ENCODE measurements at places on chromosomes 2 and 18. TPM values are rescaled to one million over a fixed set of nuclear protein-coding genes. Genes with fewer than 3 reads are reported as not detected.
A peak's percentile ranks its signal among the peaks of the same experiment; 100 is the strongest.

- H3K27ac ChIP-seq, result no peak overlapping the region
- H3K27me3 ChIP-seq, result no peaks in the 10 kb centered on the region
- no peak for DNase-seq
Observed at GRCh38 chr2:120963997-120964705, 228.5 kb downstream of the GLI2 start.

The C2orf80 gene
- total RNA-seq, result not detected

GRCh38 chr18:697800-698199 lies 14.6 kb downstream of the ENOSF1 start:
- no peaks in the 10 kb centered on the region for H3K4me1 ChIP-seq
- peaks cover 22% of the 10 kb centered on the region for H3K36me3 ChIP-seq
- H3K27me3 ChIP-seq, result no peaks in the 10 kb centered on the region
- no peak overlapping the region for H3K4me3 ChIP-seq
- no peak overlapping the region for H3K27ac ChIP-seq
- DNase-seq, result no peak

GRCh38 chr2:107511970-107512789 lies 314.5 kb upstream of the RGPD4 start:
- no peak for DNase-seq
- H3K27ac ChIP-seq, result no peak overlapping the region
- H3K27me3 ChIP-seq, result no peaks in the 10 kb centered on the region

The SLC14A1 gene
- 6.0 TPM for total RNA-seq

DNA sequence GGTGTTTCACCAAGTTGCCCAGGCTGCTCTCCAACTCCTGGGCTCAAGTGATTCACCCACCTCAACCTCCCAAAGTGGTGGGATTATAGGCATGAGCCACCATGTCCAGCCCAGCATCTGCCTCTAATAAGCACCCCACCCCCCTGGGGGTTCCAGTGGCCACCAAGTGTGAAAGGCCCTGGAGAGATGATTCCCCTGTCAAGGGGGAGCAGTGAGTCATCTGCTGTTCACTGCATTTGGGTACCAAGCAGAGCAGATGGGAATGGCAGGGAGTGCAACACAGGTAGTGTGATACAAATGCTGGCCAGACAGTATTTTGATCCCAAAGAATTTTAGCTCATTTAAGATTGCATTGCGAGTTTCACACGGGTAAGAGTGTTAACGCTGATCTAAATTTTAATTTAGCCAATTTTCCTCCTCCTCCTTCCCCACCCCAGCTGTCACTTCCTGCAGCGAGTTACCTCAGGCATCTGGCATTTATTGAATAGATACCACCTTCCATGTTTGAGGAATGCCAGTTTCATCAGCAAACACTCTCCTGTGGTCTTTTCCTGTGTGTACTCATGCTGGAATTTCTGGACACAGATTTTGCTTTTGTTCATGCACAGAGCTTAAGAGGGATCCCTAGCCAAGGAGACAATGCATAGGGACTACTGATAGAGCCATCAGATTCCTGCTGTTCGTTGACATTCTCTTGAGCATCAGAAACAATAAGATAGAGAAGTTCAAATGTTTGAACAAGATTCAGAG lies 32.4 kb upstream of the NCK2 start:
- DNase-seq, result no peak
- H3K4me1 ChIP-seq, result no peaks in the 10 kb centered on the region
- H3K4me3 ChIP-seq, result no peak overlapping the region
- H3K27me3 ChIP-seq, result no peaks in the 10 kb centered on the region

DNA sequence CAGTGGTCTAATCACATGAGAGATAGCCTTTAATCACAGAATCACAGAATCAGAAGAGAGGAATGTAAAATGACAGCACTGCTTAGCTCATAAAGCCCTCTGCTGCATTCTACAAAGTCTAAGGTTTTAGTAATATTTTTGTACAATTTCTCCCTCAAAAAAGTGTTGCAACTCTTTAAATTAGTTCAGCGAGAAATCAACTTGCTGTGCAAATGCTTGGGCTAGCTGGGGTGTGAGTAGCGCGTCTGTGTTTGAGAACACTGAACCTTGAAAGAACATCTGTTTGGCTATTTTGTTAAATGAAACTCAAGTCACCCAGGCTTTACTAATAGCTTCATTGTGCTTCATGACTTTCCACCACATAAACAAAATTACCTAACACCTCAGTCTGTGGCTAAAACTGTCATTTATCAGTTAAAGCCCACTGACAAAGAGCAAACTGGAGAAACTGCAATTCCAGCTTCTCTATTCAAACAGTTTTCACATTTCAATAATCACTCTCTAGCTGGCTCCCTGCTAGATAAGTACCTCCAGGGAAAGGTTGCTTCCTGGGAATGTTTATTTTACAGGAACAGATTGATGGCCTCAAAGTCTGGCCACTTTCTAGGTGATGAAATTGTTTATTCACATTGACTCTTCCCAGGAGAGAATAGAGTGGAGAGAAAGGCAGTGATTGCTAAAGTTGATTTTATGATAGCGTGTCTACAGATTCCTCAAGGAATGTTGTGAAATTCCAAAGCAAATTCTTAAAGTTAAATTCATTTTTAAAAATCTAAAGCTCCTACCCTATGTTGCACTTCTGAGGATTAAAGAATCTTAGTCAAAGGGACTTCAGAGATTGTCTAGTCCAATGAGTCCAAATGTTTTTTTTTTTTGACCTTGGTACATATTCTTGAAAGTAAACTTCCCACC lies 36.0 kb upstream of the STAT1 start:
- no peak overlapping the region for H3K27ac ChIP-seq
- H3K4me1 ChIP-seq, result peaks cover 12% of the 10 kb centered on the region
- no peaks in the 10 kb centered on the region for H3K27me3 ChIP-seq
- DNase-seq, result no peak
- H3K36me3 ChIP-seq, result no peaks in the 10 kb centered on the region

The TSPYL6 gene
- not detected for total RNA-seq

The COL3A1 gene
- 188 TPM for total RNA-seq

- no peak overlapping the region for H3K4me3 ChIP-seq
- H3K27me3 ChIP-seq, result no peaks in the 10 kb centered on the region
- no peak overlapping the region for H3K27ac ChIP-seq
Observed at GRCh38 chr18:49279041-49279440, 181.4 kb downstream of the DYM start.

The NDC80 gene
- total RNA-seq, result 0.69 TPM

- H3K27ac ChIP-seq, result no peak overlapping the region
- peaks cover 22% of the 10 kb centered on the region for H3K4me1 ChIP-seq
- no peaks in the 10 kb centered on the region for H3K27me3 ChIP-seq
Observed at GRCh38 chr2:105806996-105807395, 62.3 kb downstream of the NCK2 start.

DNA sequence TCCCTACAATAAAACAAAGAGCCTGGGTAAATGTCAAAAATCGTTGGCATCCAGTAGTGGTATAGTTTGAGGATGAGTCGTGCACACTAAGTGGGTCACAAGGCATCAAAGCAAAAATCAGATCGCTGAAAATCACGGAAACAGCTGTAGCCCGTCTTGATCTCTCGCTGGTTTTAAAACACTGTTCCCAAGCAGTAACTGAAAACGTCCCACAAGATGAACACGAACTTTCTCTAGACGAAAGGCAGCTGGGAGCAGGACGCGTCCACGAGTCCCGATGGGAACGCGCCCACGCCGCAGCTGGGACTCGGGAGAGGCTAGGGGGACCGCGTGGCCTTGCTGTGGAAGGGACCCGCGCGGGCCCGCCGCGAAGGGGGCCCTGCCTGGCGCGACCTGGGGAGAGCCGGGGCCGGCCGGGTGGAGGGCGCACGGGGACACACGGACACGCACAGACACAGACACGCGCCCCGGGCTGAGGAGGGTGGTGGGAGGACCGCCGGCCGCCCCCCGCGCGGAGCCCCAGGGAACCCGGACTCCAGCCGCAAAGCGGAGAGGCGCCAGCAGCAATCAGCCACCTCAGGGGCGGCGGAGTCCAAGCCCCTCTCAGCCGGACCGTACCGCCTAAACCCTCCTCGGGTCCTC lies 651 bp downstream of the STK17B start:
- peak; percentile 80 for DNase-seq
- H3K4me1 ChIP-seq, result peaks cover 25% of the 10 kb centered on the region
- H3K4me3 ChIP-seq, result peak overlapping the region; percentile 92
- no peaks in the 10 kb centered on the region for H3K27me3 ChIP-seq
- peak overlapping the region; percentile 97 for H3K27ac ChIP-seq

The CERS6 gene
- total RNA-seq, result 17.8 TPM

The BAZ2B gene
- total RNA-seq, result 91.9 TPM

DNA sequence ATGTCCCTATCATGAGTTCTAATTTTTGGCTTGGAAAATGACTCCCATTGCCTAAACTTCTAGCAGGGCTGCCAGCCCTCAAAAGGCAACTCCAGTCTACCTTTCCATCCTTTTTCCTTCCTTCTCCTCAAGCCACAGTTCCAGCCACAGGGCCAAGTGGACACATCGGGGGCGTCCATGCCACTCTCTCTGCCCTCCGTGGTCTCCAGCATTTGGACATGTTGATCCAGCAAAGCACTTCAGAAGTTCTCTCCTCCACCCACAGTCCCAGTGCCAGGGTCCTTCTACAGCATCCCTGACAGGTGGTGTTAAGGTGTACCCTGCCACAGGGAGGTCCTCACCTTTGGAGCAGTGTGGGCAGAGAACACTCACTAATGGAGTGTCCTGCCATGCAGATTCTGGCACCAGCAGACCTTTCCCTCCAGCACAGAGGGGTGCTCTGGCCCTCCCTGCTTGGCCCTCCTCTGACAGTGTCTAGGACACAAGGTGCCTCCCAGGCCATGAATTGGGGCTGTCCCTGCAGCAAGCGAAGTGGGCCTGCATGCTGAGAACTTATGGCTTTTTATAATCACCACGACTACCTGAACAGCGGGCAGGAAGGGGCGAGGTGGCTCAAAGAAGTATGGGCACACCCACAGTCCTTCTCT lies 1.6 kb upstream of the FABP1 start:
- no peak for DNase-seq
- H3K4me3 ChIP-seq, result no peak overlapping the region
- H3K4me1 ChIP-seq, result no peaks in the 10 kb centered on the region
- no peak overlapping the region for H3K27ac ChIP-seq
- no peaks in the 10 kb centered on the region for H3K27me3 ChIP-seq
- H3K36me3 ChIP-seq, result no peaks in the 10 kb centered on the region

DNA sequence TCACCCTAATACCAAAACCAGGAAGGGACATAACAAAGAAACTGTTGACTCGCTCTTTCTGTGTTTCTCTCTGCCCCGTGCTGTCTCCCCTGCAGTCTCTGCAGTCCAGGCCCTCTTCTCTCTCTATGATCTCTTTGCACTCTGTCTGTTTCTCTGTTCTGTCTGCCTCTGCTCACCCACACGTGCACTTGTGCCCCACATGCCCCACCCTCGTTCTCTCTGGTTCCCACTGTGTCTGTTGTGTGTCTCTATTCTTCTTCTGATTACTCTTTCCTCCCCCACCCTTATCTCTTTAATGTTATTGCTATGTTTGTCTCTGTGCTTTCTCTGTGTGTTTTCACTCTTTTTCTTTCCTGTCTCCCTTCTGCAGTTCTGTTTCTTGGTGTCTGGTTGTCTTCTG lies 54.0 kb downstream of the NAT8 start:
- no peak for DNase-seq
- H3K4me1 ChIP-seq, result no peaks in the 10 kb centered on the region
- H3K27ac ChIP-seq, result no peak overlapping the region
- no peaks in the 10 kb centered on the region for H3K27me3 ChIP-seq
- H3K4me3 ChIP-seq, result no peak overlapping the region

- H3K4me1 ChIP-seq, result no peaks in the 10 kb centered on the region
- no peak for DNase-seq
- H3K27me3 ChIP-seq, result no peaks in the 10 kb centered on the region
Observed at GRCh38 chr2:65464604-65465003, 32.2 kb upstream of the SPRED2 start.

GRCh38 chr2:241136191-241136590 lies 13.1 kb downstream of the PASK start:
- peaks cover 4% of the 10 kb centered on the region for H3K36me3 ChIP-seq
- H3K27ac ChIP-seq, result no peak overlapping the region
- H3K4me1 ChIP-seq, result no peaks in the 10 kb centered on the region
- DNase-seq, result peak; percentile 40
- H3K4me3 ChIP-seq, result no peak overlapping the region

GRCh38 chr2:86445436-86445835 lies 4.3 kb downstream of the KDM3A start:
- H3K27ac ChIP-seq, result no peak overlapping the region
- H3K27me3 ChIP-seq, result no peaks in the 10 kb centered on the region
- H3K36me3 ChIP-seq, result peaks cover 34% of the 10 kb centered on the region
- DNase-seq, result no peak
- peaks cover 43% of the 10 kb centered on the region for H3K4me1 ChIP-seq

The TMBIM1 gene
- total RNA-seq, result 281 TPM

The RTKN gene
- 32.3 TPM for total RNA-seq

The MYOM1 gene
- 2.5 TPM for total RNA-seq

DNA sequence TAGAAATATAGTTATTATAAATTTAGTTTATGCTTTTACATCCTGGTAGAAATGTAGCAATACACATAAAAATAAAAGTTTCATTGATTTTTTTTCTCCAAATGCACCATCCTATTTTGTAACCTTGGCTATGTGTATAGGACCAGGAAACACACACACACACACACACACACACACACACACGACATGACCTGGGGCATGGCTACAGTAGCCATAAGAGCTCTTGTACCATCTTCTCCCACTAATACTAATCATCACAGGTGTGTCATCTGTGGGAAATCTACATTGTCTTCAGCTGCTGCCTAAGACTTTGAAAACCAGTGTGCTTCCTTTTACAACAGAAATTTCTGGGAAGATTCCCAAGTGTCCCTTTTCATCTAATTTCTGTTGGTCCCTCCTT lies 144.3 kb downstream of the MCFD2 start:
- no peak for DNase-seq
- H3K27me3 ChIP-seq, result no peaks in the 10 kb centered on the region
- no peaks in the 10 kb centered on the region for H3K36me3 ChIP-seq
- H3K4me3 ChIP-seq, result no peak overlapping the region
- H3K27ac ChIP-seq, result no peak overlapping the region

DNA sequence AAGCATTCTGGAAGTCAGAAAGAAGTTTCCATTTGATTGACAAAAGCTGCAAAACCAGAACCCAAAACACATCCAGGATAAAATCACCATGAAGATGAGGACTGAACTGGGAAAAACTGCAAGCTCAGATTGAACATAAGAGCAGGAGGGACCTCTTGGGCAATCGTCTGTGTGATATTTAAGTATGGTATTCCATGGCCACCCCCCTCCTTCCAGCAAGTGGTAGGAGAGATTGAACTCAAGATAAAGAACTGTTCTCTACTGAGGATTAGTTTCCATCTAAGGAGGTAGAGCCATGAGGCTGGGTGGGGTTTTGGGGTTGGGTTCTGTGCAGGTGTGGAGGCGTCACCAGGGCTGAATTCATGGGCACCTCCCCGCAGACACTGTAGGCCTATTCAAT lies 251.1 kb downstream of the NCKAP5 start:
- no peaks in the 10 kb centered on the region for H3K4me1 ChIP-seq
- H3K36me3 ChIP-seq, result no peaks in the 10 kb centered on the region
- H3K4me3 ChIP-seq, result no peak overlapping the region
- no peak for DNase-seq
- H3K27ac ChIP-seq, result no peak overlapping the region

GRCh38 chr2:96522304-96523203 lies 14.0 kb upstream of the ARID5A start:
- no peaks in the 10 kb centered on the region for H3K36me3 ChIP-seq
- peaks cover 8% of the 10 kb centered on the region for H3K4me1 ChIP-seq
- no peak overlapping the region for H3K4me3 ChIP-seq
- no peak overlapping the region for H3K27ac ChIP-seq

The SERPINB2 gene
- total RNA-seq, result 0.38 TPM

GRCh38 chr2:42984617-42985016 lies 192.2 kb upstream of the HAAO start:
- no peaks in the 10 kb centered on the region for H3K4me1 ChIP-seq
- H3K36me3 ChIP-seq, result no peaks in the 10 kb centered on the region
- DNase-seq, result peak; percentile 28
- H3K27ac ChIP-seq, result no peak overlapping the region

The SULT1C4 gene
- total RNA-seq, result 11.6 TPM

The C2orf81 gene
- total RNA-seq, result 2.1 TPM

Data from upper lobe of right lung (tissue), 1 donor.